ENCODE measurements at places on chromosomes 3 and 15. TPM values are rescaled to one million over a fixed set of nuclear protein-coding genes. Genes with fewer than 3 reads are reported as not detected.

The IQCF2 gene
- total RNA-seq = not detected

The SMCO1 gene
- total RNA-seq = not detected

The DYNC1LI1 gene
- 44.2 TPM for total RNA-seq

The ZBTB47 gene
- total RNA-seq = 4.0 TPM

The GRK7 gene
- total RNA-seq = not detected

The SYNPR gene
- 0.54 TPM for total RNA-seq

The ARRDC4 gene
- total RNA-seq = 3.8 TPM

The NCK1 gene
- 28.7 TPM for total RNA-seq

The SLC24A5 gene
- total RNA-seq = not detected

The FAM107A gene
- total RNA-seq = 0.57 TPM

The SERPINI2 gene
- 0.25 TPM for total RNA-seq

The RBPMS2 gene
- 243 TPM for total RNA-seq

The SAMD7 gene
- total RNA-seq = not detected

The KNG1 gene
- total RNA-seq = not detected

DNA sequence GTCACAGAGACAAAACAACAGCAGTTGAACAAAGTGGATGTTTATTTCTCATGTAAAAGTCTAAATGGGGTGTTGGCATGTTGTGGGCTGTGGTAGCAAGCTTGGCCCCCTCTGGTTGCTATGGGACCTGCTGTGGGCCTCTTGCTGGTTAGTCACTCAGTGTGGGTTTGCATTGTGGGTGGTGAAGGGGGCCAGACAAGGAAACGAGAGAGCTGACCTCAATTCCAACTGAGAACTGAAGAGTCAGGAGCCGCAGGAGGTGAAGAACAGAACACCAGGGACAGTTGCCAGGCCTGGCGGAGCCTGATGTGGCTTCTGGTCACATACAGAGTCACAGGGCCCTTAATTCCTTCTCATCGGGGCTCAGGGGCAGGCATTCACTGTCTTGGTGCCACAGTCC lies 1.9 kb upstream of the ADPGK start:
- peaks cover 8% of the 10 kb centered on the region for H3K4me1 ChIP-seq
- H3K27ac ChIP-seq = no peak overlapping the region
- no peaks in the 10 kb centered on the region for H3K36me3 ChIP-seq
- H3K27me3 ChIP-seq = no peaks in the 10 kb centered on the region
- no peak overlapping the region for H3K4me3 ChIP-seq

DNA sequence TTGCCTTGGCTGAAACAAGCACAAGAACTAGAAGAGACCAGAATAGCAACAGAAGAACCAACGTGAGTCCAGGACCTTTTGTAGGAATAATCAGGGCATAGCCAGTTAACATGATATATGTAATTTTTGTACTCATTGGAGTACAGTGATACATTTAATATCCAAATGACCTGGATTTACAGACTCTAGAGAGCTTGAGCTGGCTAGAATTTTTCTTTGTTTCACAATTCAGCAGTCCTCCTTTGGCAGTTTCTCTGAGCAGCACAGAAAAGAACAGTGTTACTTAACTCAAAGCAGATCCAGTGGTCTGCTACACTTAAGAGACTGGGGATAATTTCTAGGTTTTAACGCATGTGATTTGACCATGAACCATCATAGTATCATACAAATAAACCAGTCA lies 245.7 kb downstream of the ADAMTSL3 start:
- H3K27ac ChIP-seq = no peak overlapping the region
- no peak for DNase-seq
- no peaks in the 10 kb centered on the region for H3K36me3 ChIP-seq
- no peaks in the 10 kb centered on the region for H3K27me3 ChIP-seq
- H3K4me3 ChIP-seq = no peak overlapping the region

DNA sequence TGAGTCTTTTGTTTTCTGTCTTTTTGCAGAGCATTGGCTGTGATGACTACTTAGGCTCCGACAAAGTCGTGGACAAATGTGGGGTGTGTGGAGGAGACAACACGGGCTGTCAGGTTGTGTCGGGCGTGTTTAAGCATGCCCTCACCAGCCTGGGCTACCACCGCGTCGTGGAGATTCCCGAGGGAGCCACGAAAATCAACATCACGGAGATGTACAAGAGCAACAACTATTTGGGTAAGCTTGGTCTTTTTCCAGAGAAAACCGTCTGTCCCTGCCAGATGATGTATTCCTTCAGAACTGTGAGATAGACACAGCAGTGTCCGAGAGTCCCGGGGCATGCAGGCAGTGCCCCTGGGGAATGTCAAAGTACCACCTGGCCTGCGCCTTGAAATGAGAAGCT lies 149.9 kb upstream of the NR2E3 start:
- no peak overlapping the region for H3K4me3 ChIP-seq
- no peaks in the 10 kb centered on the region for H3K36me3 ChIP-seq

DNA sequence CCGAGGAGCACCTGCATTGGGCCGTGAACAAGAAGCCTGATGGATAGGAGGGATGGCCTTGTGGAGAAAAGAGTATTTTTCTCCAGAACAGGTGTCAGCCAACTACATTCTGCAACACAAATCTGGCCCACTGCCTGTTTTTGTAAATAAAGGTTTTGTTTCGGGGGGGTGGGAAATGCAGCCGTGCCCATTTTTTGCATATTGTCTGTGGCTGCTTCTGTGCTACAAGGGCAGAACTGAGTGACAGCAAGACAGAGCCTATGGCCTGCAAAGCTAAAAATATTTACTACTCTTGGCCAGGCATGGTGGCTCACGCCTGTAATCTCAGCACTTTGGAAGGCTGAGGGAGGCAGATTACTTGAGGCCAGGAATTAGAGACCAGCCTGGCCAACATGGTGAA lies 95.9 kb upstream of the AKAP13 start:
- H3K4me3 ChIP-seq = no peak overlapping the region
- no peaks in the 10 kb centered on the region for H3K4me1 ChIP-seq
- H3K36me3 ChIP-seq = no peaks in the 10 kb centered on the region
- H3K27me3 ChIP-seq = no peaks in the 10 kb centered on the region

DNA sequence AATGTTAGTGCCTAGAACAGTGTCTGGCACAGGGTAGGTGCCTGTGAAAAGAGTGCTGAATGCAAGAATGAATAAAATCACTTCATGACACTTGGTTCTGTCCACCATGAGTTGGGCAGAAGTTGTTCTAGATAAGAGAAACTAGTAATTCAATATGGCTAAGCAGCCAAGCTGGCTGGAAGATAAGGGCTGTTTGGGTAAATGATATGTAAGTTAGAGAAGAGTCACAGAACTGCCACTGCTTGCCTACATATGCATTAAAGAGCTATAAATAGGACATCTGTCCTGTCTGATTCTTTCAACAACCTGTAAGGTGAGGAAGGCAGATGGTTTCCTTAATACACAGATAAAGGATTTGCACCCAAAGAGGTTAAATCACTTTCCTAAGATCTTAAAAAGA lies 13.1 kb downstream of the MTMR10 start:
- no peaks in the 10 kb centered on the region for H3K4me1 ChIP-seq
- peaks cover 3% of the 10 kb centered on the region for H3K36me3 ChIP-seq
- no peaks in the 10 kb centered on the region for H3K27me3 ChIP-seq
- H3K4me3 ChIP-seq = no peak overlapping the region
- H3K27ac ChIP-seq = no peak overlapping the region

GRCh38 chr15:97053635-97054034 lies 723.1 kb downstream of the NR2F2 start:
- no peak for DNase-seq
- H3K27ac ChIP-seq = no peak overlapping the region
- no peaks in the 10 kb centered on the region for H3K36me3 ChIP-seq
- no peaks in the 10 kb centered on the region for H3K27me3 ChIP-seq

DNA sequence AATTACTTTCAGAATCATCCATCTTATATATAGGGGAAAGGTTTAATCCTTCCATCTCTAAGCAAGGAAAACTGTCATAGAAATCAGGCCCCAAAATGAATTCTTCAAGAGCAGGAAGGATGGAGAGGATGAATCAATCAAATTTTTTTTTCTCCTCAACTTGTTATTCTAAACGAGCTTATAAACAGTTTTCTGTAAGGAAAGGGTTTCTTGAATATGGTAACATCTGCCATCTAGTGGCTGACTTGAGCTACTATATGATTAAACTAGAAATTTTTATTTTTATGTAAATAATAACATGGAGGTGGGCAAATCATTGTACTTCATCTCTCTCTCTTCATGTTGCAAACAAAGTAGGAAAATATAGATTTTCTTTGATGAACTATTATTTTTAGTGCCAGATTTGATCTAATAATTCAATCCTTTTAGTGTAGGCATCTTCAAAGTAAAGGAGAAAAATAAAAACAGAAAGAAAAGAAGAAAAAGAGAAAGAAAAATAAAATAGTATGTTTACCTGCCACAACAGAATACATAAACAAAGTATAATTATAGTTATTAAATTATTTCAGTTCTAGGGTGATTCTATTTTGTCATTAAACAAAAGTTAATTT lies 146.6 kb downstream of the SERPINI1 start:
- H3K4me1 ChIP-seq = no peaks in the 10 kb centered on the region
- no peaks in the 10 kb centered on the region for H3K27me3 ChIP-seq
- H3K27ac ChIP-seq = no peak overlapping the region
- no peak for DNase-seq
- no peaks in the 10 kb centered on the region for H3K36me3 ChIP-seq
- no peak overlapping the region for H3K4me3 ChIP-seq

DNA sequence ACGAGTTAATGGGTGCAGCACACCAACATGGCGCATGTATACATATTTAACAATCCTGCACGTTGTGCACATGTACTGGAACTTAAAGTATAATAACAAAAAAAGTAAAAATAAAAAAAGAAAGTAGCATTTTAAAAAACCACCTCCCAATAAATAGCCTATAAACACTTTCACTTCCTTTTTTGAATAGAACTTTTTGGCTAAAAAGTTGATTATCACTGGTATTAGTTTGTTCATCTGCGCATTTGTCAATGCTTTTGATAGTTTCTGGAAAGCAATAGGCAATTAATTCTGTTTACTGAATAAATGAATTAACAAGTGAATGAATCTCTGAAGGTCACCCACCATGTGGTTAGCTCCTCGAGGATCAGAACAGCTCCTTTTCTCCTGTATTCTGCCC lies 179.9 kb downstream of the SLC9A9 start:
- H3K27ac ChIP-seq = no peak overlapping the region
- H3K4me1 ChIP-seq = no peaks in the 10 kb centered on the region

GRCh38 chr15:25613134-25613533 lies 174.3 kb upstream of the UBE3A start:
- H3K4me3 ChIP-seq = no peak overlapping the region
- no peaks in the 10 kb centered on the region for H3K27me3 ChIP-seq
- H3K36me3 ChIP-seq = no peaks in the 10 kb centered on the region
- H3K27ac ChIP-seq = no peak overlapping the region
- DNase-seq = no peak

Measured in H1 (cell line).